Renal cortical epithelial cell (primary cell): ENCODE measurements at places on chromosomes 1 and 21. TPM values are rescaled to one million over a fixed set of nuclear protein-coding genes. Genes with fewer than 3 reads are reported as not detected.

Gene PTPRU
- 25.7 and 50.7 TPM in 2 replicates for total RNA-seq

Gene MIXL1
- total RNA-seq, result not detected in 2 replicates

Gene LAMC1
- 241 and 266 TPM in 2 replicates for total RNA-seq

Gene ZNF648
- total RNA-seq, result not detected in 2 replicates

Gene KPRP
- not detected in 2 replicates for total RNA-seq

Gene RAB42
- 49.0 and 241 TPM in 2 replicates for total RNA-seq

Gene OR2L5
- total RNA-seq, result 0.05 TPM in 1 of 2 replicates, not detected in the other

Gene CSRP1
- 253 and 495 TPM in 2 replicates for total RNA-seq

Gene CTSK
- total RNA-seq, result 0.52 and 1.7 TPM in 2 replicates

Gene MANEAL
- total RNA-seq, result 2.1 and 4.3 TPM in 2 replicates

Gene TNFRSF9
- 4.1 and 7.8 TPM in 2 replicates for total RNA-seq

Gene TRIM17
- 0.69 and 1.5 TPM in 2 replicates for total RNA-seq

Gene PDPN
- 0.87 and 2.4 TPM in 2 replicates for total RNA-seq

Gene SRGAP2C
- 16.1 TPM in 2 replicates for total RNA-seq
